ENCODE measurements at places on chromosomes 3 and 15. TPM values are rescaled to one million over a fixed set of nuclear protein-coding genes. Genes with fewer than 3 reads are reported as not detected.

CCDC13 gene
- 5.3 TPM for total RNA-seq

GNAT1 gene
- not detected for total RNA-seq

ST3GAL6 gene
- total RNA-seq, result 2.3 TPM

TMC3 gene
- total RNA-seq, result 0.08 TPM

DGKG gene
- 0.17 TPM for total RNA-seq

ANKDD1A gene
- 0.32 TPM for total RNA-seq

NR2E3 gene
- 0.35 TPM for total RNA-seq

WNT5A gene
- 3.9 TPM for total RNA-seq

EBLN2 gene
- total RNA-seq, result 4.0 TPM

TUSC7 gene
- not detected for total RNA-seq

CCR9 gene
- total RNA-seq, result 0.13 TPM

CFAP91 gene
- 0.57 TPM for total RNA-seq

TRPM1 gene
- not detected for total RNA-seq

FBXL2 gene
- total RNA-seq, result 0.69 TPM

SPTSSB gene
- total RNA-seq, result 1.6 TPM

ADAMTS9 gene
- 14.3 TPM for total RNA-seq

RBP2 gene
- total RNA-seq, result 3.1 TPM

NOP10 gene
- total RNA-seq, result 184 TPM

ZNF385D gene
- total RNA-seq, result 1.5 TPM

ZNF639 gene
- total RNA-seq, result 18.6 TPM

EPM2AIP1 gene
- total RNA-seq, result 13.0 TPM

SGO1 gene
- total RNA-seq, result 4.0 TPM

APOD gene
- total RNA-seq, result 7.2 TPM

BOC gene
- total RNA-seq, result 1.9 TPM

ASB14 gene
- total RNA-seq, result not detected

TNFSF10 gene
- total RNA-seq, result 57.2 TPM

CYP11A1 gene
- 1.3 TPM for total RNA-seq

CFAP20DC gene
- 1.7 TPM for total RNA-seq

CTDSPL gene
- 75.0 TPM for total RNA-seq

C3orf62 gene
- 3.1 TPM for total RNA-seq

TERC gene
- 5.5 TPM for total RNA-seq

IMPG2 gene
- total RNA-seq, result 0.08 TPM

C2CD4A gene
- total RNA-seq, result 3.7 TPM

DUSP7 gene
- 9.5 TPM for total RNA-seq

GHSR gene
- not detected for total RNA-seq

MORF4L1 gene
- 221 TPM for total RNA-seq

PRRT3 gene
- total RNA-seq, result 0.96 TPM

SLC35G2 gene
- total RNA-seq, result 0.74 TPM

ADAMTSL3 gene
- total RNA-seq, result 4.8 TPM

LRTM1 gene
- not detected for total RNA-seq

SCAANT1 gene
- total RNA-seq, result not detected

ARHGAP11A gene
- total RNA-seq, result 55.3 TPM

PRR20G gene
- not detected for total RNA-seq

SLC6A6 gene
- 7.2 TPM for total RNA-seq

BHLHE40 gene
- total RNA-seq, result 25.2 TPM
